CD8-positive, alpha-beta memory T cell (primary cell): ENCODE measurements at places on chromosomes 7 and 10. TPM values are rescaled to one million over a fixed set of nuclear protein-coding genes. Genes with fewer than 3 reads are reported as not detected.

- H3K4me1 ChIP-seq, result peaks cover 24% of the 10 kb centered on the region
- H3K27ac ChIP-seq, result peak overlapping the region; percentile 33
- peak; percentile 1 for DNase-seq
- no peaks in the 10 kb centered on the region for H3K36me3 ChIP-seq
- H3K27me3 ChIP-seq, result no peaks in the 10 kb centered on the region
Observed at GRCh38 chr10:110007161-110007700, 553 bp upstream of the ADD3 start.

CLRN3 gene
- polyA plus RNA-seq, result not detected

DNA sequence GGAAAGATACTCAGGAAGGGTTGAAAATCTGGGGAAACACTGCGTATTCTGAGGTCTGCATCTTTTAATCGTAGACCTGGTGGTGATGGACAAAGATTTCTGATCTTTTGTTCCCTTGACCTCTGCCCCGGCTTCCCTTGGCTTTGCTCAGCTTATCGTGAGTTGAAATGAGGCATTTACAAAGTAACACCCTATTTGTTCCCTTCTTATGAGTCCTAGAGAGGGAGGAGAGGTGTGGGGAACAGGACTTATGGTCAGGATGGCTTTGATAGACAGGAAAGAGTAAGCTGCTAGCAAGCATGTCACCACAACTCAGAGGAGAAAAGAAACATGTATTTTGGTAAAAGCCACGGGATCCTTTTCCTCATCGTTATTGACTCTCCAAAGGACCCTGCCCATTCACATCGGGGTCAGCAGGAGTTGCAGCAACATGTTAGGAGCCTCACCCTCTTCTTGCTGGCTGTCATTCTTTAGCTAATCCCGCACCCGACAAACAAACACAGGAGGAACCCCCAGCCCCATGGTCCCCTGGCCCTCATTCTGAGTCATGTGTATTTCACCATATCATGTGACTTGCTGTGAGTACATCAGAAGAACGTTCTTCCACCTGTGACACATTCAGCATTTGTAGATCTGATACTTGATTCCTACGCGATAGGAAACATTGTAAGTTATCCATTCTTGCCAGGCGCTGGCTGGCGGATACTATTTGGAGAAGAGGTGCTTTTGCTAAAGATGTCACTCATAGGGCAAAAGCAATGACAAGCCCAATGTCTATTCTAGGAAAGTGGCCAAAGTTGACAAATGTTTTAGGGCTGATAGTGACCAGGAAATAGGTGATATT, 170.1 kb downstream of the RTKN2 start:
- no peak overlapping the region for H3K4me3 ChIP-seq
- H3K4me1 ChIP-seq, result no peaks in the 10 kb centered on the region

DNA sequence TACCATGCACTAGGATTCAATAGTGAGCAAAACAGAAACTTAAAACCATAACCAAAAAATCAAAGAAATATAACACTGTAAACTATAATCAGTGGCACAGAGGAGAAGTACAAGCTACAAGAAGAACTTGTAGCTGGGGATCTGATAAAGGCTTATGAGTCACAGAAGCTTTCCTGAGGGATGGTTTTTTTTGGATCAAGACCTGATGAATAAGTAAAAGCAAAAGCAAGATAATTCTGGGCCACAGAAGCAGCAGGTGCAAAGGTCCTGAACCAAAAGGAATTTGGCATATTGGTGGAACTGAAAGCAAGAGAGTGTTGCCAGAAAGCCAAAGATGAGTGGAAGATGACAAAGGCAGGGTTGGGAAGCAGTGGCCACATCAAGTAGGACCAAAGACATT, 37.4 kb upstream of the BET1 start:
- H3K27ac ChIP-seq, result no peak overlapping the region
- H3K36me3 ChIP-seq, result no peaks in the 10 kb centered on the region
- H3K4me1 ChIP-seq, result no peaks in the 10 kb centered on the region
- no peak for DNase-seq
- no peaks in the 10 kb centered on the region for H3K27me3 ChIP-seq
- no peak overlapping the region for H3K4me3 ChIP-seq

DNA sequence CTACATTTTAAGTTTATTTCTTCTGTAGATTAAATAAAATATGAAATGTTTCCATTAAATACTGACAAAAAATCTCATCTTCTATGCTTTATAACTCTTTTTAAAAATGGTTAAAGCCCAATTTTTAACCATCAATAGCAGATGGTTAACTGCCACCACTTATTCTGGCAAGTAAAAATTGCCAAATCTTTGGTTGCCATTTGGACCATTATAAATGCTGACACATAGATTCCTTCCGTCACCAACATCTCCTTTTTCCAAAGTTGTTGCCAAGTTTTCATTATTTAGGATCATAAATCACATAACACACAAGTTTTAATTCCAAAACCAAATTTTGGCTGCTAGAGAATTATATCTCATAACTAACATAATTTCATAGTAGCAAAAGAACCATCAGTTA, 1614.3 kb downstream of the REEP3 start:
- H3K4me3 ChIP-seq, result no peak overlapping the region
- no peak overlapping the region for H3K27ac ChIP-seq

SFMBT2 gene
- polyA plus RNA-seq, result 4.9 TPM

DNA sequence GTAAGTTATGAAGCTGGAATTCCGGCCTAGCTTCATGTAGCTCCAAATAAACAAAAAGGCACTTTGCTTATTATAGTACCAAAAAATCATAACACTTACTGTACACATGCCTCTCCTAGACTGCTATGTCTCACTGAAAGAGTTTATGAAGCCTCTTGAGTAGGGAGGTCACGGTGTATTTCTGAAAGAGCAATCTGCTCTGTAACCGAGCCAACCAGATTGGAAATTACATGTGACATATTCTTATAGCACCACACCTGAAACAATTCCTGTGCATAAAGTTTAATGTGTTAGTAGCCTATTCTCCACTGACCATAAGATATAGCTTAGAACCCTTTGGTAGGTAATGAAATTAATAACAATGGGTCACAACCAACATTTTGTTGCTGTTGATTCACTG, 1.3 kb upstream of the FAM3C start:
- H3K27me3 ChIP-seq, result no peaks in the 10 kb centered on the region
- H3K36me3 ChIP-seq, result no peaks in the 10 kb centered on the region
- peaks cover 14% of the 10 kb centered on the region for H3K4me1 ChIP-seq
- DNase-seq, result no peak

DNA sequence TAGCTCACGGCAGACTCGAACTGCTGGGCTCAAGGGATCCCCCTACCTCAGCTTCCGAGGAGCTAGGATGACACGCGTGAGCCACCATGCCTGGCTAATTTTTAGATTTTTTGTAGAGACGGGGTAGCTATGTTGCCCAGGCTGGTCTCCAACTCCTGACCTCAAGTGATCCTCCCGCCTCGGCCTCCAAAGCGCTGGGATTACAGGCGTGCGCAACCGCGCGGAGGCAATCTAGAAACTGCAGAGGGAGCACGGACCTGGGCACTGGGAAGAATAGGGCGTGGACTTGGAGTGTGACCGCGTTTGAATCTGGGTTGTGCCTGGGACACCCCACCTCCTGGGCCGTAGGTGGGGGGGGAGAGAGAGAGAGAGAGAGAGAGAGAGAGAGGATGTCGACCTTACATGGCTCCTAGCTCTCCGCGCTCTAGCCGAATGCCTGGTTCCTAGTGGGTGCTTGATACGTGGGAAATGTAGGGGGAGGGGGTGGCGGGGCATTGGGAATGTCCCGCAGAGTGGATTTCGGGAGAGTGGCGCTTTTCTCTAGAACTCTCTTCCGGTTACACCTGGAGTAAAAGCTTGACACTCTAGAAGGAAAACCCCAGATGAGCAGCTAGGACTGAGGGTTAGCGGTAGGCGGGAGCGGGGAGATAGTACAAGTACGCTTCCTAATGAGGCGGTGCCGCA, 1.2 kb upstream of the MAP3K8 start:
- no peaks in the 10 kb centered on the region for H3K36me3 ChIP-seq
- peak; percentile 49 for DNase-seq
- H3K27ac ChIP-seq, result peak overlapping the region; percentile 88
- no peaks in the 10 kb centered on the region for H3K27me3 ChIP-seq
- peaks cover 34% of the 10 kb centered on the region for H3K4me1 ChIP-seq

DNA sequence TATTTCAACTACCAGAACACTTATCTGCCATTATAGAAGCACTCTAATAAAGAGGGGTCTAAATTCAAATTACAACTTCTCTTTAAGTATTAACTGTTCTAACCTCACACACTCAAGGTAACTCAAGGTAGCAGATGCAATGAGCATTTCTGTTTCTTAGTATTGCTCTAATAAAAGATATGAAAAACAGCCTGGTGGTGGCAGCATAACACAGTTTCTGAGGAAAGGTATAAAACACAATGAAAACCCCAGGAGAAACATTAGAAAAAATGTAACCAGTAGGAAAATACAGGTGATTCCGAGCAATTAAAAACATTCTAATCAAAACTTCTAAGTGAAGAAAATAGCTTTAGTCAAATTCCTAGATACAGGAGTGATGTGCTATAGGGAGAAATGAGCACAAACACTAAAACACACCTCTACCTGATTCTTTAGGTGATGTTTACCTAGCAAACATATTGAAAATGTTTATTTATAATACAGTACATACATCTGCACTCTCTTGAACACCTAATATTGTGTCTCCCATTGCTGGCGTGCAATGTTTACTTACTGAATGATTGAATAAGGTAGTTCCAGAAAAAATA, 3.5 kb downstream of the MKRN1 start:
- H3K4me3 ChIP-seq, result peak overlapping the region; percentile 42
- peaks cover 4% of the 10 kb centered on the region for H3K36me3 ChIP-seq
- H3K4me1 ChIP-seq, result peaks cover 26% of the 10 kb centered on the region
- no peaks in the 10 kb centered on the region for H3K27me3 ChIP-seq
- H3K27ac ChIP-seq, result no peak overlapping the region

PRF1 gene
- 762 TPM for polyA plus RNA-seq

DNA sequence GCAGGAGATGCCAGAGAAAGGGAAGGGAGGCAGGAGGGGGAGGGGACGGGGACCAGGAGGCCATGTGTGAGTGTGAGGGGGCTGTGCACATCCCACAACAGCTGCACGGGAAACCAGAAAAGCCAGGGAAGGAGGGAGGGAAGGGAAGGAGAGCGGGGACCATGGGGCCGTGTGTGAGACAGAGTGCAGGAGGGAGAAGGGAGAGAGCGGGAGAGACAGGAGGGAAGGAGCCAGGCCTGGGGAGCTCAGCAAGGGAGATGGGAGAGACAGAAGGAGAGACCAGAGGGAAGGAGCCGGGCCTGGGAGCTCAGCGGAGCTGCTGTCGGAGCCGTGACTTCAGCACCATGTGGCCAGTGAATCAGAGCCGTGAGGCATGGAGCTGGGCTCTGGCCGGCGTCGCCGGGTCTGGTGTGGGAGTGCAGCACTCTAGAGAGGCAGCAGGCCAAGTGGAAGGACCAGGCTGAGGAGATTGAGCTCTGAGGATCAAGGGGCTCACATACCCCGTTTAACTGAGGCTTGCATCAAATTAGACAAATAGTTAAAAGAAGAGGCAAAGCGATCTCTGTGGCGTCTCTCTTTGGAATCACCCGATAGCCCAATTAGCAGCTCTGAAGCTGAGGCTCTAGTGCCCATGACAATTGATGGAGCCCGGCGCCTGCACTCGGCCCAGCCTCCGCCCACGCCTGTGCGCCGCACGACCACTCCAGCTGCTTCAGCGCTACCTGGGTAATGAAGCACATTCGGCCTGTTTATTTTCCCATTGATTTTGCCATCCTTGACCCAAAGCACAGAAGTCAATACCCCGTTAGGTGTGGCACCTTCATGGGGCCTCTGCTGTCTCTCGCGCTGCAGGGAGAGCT, 150.4 kb downstream of the MAD1L1 start:
- H3K27ac ChIP-seq, result no peak overlapping the region
- DNase-seq, result no peak
- H3K36me3 ChIP-seq, result no peaks in the 10 kb centered on the region
- no peaks in the 10 kb centered on the region for H3K27me3 ChIP-seq
- no peak overlapping the region for H3K4me3 ChIP-seq
- peaks cover 11% of the 10 kb centered on the region for H3K4me1 ChIP-seq

GRCh38 chr7:35748371-35748770, 52.5 kb upstream of the SEPTIN7 start:
- no peak for DNase-seq
- H3K27ac ChIP-seq, result no peak overlapping the region
- no peaks in the 10 kb centered on the region for H3K4me1 ChIP-seq
- no peaks in the 10 kb centered on the region for H3K27me3 ChIP-seq

DNA sequence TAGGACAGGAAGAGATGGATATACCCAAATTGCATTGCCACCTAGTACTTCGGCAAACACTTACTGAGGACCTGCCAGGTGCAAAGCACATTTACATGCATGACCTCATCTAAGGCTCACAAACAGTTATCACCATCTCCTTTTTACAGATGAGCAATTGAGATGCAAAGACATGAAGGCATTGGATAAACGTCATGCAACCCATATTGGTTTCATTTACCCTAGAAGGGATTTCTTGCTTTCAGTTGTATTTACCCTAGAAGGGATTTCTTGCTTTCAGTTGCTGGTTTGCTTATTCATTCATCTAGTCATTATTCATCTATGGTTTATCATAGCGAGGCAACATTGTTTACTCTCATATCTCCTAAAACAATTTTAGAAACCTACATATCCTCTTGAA, 52.2 kb downstream of the STEAP1B start:
- no peaks in the 10 kb centered on the region for H3K4me1 ChIP-seq
- no peak overlapping the region for H3K4me3 ChIP-seq
- no peaks in the 10 kb centered on the region for H3K36me3 ChIP-seq
- H3K27ac ChIP-seq, result no peak overlapping the region
- no peak for DNase-seq

DNA sequence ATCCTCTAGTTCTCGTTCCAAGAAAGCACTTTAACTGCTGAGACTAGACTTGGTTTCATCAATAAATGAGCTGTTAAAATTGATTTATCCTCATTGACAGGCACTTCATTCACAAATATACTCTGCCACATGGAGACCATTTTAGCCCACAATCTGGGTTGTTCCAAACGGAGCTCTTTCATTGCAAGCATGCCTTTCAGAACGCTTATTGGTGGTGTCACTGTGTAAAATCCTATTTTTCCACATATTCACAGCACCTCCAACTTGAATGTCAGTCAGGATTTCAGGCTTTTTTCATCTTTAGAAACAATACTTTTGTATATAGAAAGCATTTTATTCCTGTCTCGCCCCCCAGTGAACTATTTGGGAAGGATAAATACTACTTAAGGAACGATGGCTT, 424.7 kb upstream of the NRP1 start:
- no peak for DNase-seq
- H3K27me3 ChIP-seq, result no peaks in the 10 kb centered on the region
- H3K36me3 ChIP-seq, result no peaks in the 10 kb centered on the region
- no peak overlapping the region for H3K4me3 ChIP-seq

DNA sequence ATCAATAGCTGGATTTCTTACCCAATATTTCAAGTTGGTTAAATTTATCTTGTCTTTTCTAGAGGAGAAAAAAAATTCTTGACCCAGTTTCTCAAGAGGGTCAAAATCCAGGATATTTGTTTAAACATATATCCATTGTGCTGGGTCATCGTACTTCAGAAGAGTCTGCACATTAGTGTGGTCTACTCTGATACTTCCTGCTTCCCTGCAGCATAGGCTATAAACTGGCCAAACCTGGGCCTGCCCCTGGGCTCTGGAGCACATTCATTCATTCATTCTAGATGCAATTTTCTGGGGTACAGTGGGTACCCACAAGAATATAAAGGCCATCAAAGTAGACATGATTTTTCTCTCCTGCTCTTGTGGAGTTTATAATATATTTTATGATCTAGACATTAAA, 142.1 kb upstream of the WNT16 start:
- H3K27ac ChIP-seq, result no peak overlapping the region
- no peaks in the 10 kb centered on the region for H3K36me3 ChIP-seq
- no peaks in the 10 kb centered on the region for H3K27me3 ChIP-seq
- no peak overlapping the region for H3K4me3 ChIP-seq
- no peak for DNase-seq

- no peak for DNase-seq
- H3K36me3 ChIP-seq, result no peaks in the 10 kb centered on the region
- no peak overlapping the region for H3K4me3 ChIP-seq
- H3K4me1 ChIP-seq, result no peaks in the 10 kb centered on the region
- no peak overlapping the region for H3K27ac ChIP-seq
Observed at GRCh38 chr7:90739716-90740115, 143.6 kb downstream of the CDK14 start.
